Muscle of arm (tissue), 14 donors: ENCODE measurements at places on chromosomes 7 and 10.

- no peak for DNase-seq
Measured at GRCh38 chr7:30464231-30464671, 14.3 kb downstream of the NOD1 start.

DNA sequence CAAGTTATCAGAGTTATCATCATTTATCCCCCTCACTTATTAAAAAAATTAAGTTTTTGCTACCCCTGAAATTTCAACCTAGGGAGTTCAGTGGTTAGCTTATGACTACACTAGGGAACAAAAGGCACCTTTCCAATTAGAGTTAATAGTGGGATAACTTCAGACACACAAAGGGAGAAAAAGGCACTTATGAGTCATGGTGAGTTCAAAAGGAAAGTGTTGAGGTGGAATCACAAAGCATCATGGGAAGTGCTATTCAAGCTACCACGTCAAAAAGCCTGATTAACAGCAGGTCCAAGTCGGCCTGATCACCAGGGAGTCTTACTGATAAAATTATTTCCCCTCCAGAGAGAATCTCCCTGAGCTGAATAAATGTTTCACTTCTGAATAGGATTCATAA is 165.7 kb downstream of the C7orf25 start:
- DNase-seq = no peak

GRCh38 chr7:15046861-15047260 is 144.3 kb upstream of the DGKB start:
- DNase-seq = no peak

GRCh38 chr10:49299816-49300139 is 808 bp downstream of the C10orf71 start:
- no peak for DNase-seq

DNA sequence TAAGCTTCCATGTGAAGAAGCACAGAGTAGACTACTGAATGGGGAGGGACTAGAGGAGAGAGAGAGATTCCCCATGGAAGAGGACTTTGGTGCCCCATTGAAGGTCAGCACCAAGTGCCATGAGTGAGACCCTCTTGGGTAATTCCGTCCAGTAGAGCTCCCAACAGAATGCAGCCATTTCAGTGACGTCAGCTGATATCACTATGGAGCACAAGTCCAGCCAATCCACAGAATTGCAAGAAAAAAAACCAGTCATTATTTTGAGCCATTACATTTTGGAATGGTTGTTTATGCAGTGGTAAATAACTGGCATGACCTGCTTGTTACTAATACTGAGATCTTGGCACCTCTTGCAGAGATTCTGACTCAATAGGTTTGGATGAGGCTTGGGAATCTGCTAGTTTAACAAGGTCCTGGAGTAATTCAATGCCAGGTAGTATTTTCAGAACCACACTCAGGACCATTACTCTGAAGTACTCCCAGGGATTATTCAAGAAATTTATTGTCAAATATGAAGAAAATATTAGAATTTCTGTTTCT is 52.6 kb upstream of the SP8 start:
- DNase-seq = no peak

- peak; percentile 34 for DNase-seq
Measured at GRCh38 chr7:64882341-64883112, 20.5 kb upstream of the ZNF273 start.

DNA sequence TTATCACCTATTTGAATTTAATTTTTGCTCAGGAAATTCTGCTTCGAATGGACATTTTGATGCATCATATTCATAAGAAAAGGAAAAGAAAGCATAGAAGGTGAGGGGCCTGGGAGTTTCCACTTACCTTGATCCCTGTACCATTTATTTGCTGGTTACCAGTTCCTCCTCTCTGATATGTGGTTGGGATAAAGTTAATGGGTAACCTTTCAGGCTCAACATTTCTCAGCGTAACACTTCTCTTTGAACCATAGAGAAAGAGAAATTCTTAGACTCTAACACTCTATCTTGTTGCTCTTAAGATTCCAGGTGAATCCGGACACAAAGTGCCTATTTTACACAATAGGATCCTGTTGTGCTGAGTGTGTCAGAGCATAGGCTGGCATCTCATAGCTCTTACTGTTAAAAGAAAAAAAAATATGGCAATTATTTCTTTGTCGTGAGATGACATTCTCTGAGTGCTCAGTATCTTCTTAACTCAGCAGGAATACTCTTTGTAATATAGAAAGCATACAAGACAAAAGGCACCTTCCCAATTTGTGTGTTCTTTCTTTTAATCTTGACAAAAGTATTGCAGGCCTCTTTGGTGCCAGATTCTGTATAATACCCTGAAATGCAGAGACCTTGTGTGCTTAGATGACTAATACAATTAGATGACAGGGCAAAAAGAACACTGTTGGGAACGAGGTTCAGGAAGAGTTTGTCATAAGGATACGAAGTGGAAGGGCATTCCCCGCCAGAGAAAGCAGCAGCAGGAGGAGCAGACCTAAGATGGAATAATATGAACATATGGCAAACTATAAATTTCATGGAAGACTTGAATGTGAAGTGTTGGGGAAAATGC is 689.6 kb downstream of the NRG3 start:
- no peak for DNase-seq

DNA sequence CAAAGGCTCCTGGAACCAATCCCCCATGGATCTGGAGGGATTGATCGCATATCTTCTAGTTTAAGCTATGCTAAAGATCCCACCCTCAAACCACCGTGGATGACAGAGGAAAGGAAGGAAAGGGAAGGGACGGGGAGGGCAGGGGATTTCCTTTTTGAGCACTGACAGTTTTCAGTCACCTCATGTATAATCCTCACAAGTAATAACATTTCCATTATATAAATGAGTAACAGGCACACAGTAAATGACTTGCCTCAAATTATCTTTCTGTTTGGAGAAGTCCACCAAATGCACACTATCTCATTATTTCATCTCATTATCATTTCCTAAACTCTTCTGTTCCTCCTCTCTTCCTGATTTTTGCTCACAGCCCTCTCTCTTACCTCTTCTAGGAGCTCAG is 127.1 kb upstream of the AOAH start:
- DNase-seq = no peak

DNA sequence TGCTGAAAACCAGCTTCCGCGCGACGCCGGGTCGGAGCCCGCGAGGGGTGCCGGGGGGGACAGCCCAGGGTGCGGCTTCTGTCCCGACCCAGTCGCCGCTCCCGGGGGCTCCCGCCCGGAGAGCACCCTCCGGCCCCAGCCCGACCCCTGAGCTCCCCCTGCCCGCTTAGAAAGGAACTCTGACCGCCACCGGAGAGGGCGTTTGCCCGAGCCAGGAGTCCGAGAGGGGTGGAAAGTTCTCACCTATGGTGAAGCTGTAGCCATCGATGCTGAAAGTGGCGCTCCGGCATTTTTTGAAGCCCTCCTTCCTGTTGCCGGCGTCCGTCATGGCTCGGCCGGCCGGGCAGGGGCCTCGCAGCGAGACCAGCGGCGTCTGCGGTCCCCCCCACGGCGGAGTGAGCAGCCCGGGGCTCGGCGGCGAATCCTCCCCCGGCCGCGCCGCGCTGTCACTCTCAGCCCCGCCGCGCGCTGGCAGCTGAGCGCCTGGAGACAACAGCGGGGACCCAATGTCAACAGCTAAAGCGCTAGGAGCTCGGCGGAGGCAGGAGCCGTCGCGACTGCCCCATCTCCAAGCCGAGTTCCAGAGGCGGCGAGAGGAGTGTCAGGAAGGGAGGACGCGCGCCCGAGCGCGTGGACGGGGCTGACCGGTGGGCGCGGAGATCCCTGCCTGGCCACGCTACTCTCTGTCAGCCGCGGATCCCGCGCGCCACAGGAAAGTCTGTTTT is 191.6 kb downstream of the LSM5 start:
- no peak for DNase-seq

DNA sequence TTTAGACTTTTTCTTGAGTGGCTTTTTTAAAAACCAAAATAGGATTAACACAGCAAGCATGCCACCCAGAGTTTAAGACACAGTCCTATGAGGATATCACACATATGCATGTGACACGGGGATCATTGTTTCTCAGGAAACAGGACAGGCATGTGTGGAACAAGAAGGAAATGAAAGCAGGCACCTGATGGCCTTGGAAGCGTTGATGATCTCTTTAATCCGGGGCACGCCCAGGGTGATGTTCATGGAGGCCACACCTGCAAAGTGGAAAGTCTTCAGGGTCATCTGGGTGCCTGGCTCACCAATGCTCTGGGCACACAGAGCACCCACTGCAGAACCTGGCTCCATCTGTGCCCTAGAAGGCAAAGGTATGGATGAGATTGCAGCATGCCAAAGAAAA is 44.3 kb downstream of the POLR3A start:
- DNase-seq = no peak
